ENCODE measurements at places on chromosomes 2 and 18.
A peak's percentile ranks its signal among the peaks of the same experiment; 100 is the strongest.

GRCh38 chr2:22788749-22789327 is 596.1 kb upstream of the KLHL29 start:
- DNase-seq: no peak

- DNase-seq: peak; percentile 8
Observed at GRCh38 chr2:182444806-182445205, 18.0 kb upstream of the PDE1A start.

DNA sequence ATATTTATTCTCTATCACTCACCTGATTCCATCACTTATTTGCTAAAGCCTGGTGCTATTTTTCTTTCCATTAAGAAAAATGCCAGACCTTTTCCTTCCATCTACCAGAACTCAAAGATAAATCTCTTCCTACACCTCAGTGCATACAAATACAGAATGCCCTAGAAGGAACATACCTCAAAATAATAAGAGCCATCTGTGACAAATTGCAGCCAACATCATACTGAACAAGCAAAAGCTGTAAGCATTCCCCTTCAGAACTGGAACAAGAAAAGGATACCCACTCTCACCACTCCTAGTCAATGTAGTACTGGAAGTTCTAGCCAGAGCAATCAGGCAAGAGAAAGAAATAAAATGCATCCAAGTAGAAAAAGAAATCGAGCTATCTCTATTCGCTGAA is 315.9 kb upstream of the UBE2E3 start:
- no peak for DNase-seq

- no peak for DNase-seq
Observed at GRCh38 chr18:67973916-67974315, 457.4 kb upstream of the DSEL start.

DNA sequence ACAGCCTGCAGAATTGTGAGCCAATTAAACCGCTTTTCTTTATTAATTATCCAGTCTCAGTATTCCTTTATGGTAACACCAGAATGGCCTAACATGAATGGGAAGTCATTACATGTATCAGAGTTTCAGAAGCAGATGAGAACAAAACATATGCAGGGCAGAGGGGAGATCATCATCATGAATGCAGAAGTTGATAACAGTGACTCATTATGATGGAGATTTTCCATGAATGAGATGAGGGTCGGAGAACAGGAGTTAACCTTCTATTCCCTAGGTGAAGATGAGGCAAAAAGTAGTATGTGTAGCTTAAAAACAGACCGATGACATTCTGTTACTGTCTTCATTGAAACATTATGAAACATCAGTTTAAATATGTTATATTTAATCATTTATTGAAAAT is 59.5 kb upstream of the PPM1B start:
- DNase-seq: no peak

- peak; percentile 21 for DNase-seq
Observed at GRCh38 chr18:811182-811891, 705 bp downstream of the YES1 start.

DNA sequence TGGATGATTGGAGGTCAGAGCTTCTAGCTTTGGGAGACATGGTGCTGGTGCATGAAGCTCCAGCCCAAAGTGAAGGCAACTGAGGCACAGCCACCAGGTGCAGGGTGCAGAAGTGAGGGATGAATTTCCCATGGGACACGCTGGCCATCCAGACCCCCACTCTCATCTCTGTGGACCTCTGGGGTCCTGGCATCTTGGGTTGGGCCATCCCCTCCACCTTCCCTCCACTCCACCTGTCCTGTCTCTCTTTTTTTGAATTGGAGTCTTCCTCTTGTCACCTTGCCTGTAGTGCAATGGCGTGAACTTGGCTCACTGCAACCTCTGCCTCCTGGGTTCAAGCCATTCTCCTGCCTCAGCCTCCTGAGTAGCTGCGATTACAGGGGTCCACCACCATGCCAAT is 3.4 kb downstream of the NGEF start:
- DNase-seq: no peak

GRCh38 chr2:221377066-221377465 is 195.0 kb downstream of the EPHA4 start:
- DNase-seq: peak; percentile 75

- DNase-seq: peak; percentile 57
Observed at GRCh38 chr2:172674034-172674967, 61.3 kb upstream of the RAPGEF4 start.

DNA sequence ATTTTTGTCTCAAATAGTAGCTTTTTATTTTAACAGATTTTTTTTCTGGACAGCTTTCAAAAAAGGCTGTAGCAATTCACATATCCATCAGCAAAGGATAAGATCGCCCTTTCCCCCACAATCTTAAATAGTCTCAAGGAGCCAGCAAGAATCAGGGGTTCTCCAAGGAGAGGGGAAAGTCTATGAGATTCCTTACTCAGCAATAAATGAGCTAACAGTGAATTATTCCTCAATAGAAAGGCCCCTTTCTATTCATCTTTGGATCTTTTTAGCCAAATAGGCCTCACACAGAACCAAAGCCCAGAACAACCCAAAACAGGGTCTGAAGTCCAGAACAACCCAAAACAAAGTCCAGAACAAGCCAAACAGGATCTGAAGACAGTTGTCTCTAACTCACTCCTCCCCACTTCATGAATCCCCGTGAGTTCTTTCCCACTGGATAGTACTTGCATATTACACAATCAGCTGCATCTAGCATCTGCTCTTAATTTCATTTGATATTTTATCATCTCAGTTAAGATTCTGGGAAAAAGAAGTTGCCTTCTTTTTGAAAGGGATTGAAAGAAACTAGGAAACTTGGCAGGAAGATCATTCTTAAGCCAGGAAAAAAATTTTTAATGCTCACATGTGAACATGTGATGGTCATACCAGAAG is 3.4 kb upstream of the DHRS9 start:
- no peak for DNase-seq

- peak; percentile 97 for DNase-seq
Observed at GRCh38 chr2:27078267-27079194, at the start of gene EMILIN1. Gene EMILIN1 (plus strand): TSS chr2:27078615. CDS start chr2:27079066, 451 bp downstream.

GRCh38 chr2:202653890-202654289 is 19.1 kb downstream of the FAM117B start:
- no peak for DNase-seq

- peak; percentile 30 for DNase-seq
Observed at GRCh38 chr18:20971886-20972267, 139.7 kb downstream of the ROCK1 start.

DNA sequence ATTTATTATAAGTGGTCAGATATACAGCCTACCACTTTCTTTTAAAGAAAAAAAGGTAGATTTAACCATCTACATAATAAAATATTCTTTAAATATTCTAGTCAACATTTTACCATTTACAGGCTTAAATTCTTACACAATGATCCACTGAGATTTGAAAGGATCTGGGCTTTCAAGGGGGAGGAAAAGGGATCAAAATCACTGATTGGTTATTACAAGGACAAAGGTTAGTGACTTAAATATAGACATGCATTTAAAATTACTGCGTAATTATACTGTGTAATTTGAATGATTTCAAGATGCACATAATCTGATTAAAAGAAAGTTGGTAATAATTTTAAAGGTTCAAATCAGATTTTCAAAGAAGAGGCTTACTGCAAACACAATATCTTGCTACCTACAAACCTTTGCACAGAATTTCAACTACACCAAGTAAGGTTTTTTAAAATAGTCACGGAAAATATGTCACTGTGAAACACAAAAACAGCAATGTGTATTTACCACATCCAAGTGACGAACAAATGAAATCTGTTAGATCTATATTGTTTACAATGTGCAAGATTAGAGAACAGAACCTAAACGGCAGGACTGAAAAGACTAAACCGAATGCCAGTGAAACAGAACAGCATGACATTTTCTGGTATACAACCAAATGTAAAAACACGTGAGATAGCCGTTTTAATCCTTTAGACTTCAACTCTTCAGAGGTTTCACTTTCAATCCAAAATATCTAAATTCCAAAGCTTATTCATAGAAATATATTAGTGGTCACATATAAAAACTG is 40.8 kb downstream of the RTN4 start:
- no peak for DNase-seq

GRCh38 chr2:3465844-3466481 is 53.4 kb downstream of the ADI1 start:
- DNase-seq: peak; percentile 90

DNA sequence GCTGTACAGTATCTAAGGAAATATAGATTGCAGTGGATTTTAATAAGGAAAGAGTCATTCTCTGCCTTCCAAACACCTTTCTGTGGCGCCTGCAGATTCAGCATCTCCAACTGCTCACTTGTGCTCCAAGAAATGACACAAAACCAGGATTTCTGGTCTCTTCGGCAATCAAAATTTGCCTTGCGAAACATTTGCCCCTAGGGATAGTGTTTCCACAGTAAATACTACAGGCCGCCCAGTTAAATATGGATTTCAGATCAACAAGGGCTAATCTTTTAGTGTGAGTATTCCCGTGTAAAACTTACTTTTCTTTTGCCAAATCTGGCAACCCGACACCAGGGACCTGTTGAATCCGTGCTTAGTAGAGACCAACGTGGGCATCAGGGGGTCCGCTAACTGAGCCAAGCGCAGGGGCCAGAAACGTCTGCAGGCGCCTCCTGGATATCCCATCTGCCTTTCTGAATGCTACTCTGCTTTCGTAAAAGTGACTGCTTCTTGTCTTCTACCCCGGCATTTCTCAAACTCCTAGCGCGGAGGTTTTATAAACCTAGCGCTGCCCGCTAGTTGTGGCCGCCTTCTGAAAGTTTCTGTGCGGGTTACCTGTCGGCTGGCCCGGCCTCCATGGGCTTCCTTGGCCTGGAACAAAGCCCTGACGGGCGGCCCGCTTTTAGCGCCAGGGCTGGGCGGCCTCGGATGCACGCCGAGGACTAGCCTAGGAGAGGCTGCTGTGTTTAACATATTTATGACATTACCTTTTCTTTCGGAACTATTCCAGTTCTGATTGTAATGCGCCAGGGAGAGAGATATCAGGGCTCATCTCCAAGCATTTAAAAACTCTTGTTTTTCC is 2.5 kb downstream of the CYP1B1 start:
- DNase-seq: no peak

- no peak for DNase-seq
Observed at GRCh38 chr18:47077111-47077510, 41.7 kb upstream of the ELOA2 start.

GRCh38 chr2:37896319-37896718 is 28.8 kb upstream of the RMDN2 start:
- DNase-seq: no peak

DNA sequence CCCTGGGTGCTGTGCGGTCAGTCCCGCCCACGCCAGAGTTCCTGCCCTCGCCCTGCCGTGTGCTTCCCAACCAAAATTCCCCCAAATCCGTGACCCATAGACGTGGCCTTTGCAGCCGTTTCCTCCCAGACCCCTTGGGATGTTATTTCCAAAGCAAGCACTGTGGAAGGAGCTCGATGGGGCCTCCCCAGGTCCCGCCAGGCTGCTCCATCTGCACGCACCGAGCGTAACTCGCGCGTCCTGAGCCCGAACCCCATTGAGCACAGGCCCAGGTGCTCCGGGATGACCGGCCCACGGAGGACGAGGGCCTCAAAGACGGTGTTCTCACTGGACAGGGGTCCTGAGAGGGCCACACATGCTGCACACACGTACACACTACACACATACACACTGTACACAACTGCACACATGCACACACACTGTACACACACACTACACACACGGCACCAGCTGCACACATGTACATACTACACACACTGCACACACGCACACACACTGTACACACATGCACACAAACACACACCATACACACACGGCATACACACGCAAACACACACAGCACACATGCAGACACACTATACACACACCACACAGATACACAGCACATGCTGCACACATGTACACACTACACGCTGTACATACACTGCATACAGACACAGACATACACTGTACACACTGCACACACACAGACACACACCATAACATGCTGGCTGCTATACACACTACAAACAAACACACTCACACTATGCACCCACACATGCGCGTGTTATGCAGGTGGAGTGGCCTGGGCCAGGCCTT is 431.2 kb upstream of the SALL3 start:
- DNase-seq: no peak

GRCh38 chr2:100292022-100292580 is 30.2 kb downstream of the LONRF2 start:
- DNase-seq: peak; percentile 86

GRCh38 chr2:20257411-20257810 is 32.5 kb upstream of the SDC1 start:
- no peak for DNase-seq

DNA sequence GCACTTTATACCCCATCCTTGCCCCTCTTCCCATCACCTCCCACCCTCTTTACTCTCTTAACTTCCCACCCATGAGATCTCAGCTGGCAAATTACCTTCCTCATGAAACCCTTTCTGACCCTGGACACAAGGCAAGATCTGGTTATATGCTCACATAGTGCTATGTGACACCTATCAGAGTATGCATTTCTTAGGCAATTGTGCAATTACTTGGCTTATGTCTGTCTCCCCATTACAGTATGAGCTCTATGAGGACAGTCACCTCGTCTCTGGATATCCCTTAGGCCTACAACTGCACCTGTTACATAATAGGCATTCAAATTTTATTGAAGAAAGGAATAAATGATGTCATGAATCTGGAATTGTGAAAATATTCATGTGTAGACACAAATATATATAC is 91.4 kb downstream of the ZNF385B start:
- no peak for DNase-seq

GRCh38 chr2:42758751-42759150 is 5.2 kb downstream of the OXER1 start:
- DNase-seq: no peak

- no peak for DNase-seq
Observed at GRCh38 chr2:151861174-151861573, 33.0 kb upstream of the ARL5A start.

DNA sequence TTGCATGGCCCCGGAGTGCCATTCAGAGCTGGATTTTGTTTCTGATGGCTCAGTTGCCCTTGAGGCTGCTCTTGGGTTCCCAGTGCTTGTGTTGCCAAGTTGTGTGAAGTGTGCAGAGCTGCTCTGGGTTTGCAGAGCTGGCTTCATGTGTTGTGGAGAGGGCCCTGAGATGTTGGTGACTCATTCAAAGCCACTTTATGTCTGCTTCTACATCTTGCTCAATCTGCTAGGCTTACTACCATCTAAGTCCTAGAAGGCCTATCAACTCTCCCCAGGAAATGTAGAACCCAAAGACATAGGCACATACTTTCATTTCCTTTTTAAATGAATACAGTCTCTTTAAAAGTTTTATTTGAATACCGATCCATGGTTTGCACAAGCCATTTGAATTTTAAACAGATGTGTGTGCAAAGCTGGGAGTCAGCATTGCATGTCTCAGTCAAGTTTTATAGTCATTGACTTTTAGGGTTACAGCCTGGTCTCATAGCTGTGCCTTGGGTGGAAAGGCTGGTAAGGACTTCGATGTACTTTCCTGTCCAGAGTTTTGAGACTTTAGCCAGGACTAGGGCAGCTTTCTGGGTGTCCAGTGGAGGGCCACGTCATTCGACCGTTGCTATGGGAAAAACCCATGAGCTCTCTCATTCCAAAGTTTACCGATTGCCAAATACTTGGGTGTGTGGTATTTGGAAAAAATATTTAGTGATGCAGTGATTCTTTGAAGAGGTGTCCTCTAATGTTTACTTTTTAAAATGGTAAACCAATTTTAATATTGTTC is 105.0 kb downstream of the LTBP1 start:
- peak; percentile 72 for DNase-seq
